ENCODE measurements at places on chromosomes 12 and 14.

DNA sequence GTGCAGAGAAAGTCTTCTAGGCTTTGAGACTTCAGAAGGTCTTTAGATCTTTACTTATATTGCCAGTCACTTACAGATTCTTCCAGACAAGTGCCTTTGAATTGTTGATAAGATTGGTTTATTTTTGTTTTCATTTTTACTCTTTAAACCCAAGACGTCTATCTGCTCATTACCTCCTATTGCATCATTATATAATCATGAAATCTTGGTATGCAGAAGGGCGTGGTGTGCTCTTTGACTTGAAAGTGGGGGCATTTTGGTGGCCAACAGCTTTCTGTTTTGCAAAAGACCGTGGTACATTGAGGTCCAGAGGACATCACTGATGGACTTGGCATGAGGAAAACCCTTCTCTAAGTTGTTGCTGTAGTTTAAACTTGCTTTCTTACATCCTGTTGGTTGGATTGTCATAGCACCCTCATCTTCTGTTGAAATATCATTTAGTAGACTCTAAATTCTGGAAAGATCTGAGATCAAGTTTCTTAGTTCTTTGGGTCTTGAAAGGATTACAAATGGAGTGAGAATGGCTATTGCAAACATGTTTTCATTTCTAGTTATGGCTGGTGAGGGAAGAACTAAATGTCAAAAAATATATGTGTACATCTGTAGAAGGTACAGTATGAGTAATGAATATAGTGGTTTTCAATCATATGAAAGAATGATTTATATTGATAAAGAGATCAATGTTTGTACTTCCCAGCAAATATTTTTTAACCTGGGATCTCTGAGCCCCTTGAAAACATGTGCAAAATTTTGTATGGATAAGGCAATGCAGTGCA, 441.8 kb downstream of the NRXN3 start:
- DNase-seq = no peak

GRCh38 chr14:103848175-103849077, 1.1 kb upstream of the PPP1R13B start:
- no peak for DNase-seq

- no peak for DNase-seq
Observed at GRCh38 chr14:67547224-67547780, 14.2 kb downstream of the PLEKHH1 start.

GRCh38 chr12:40002178-40003169, 103.4 kb downstream of the SLC2A13 start:
- no peak for DNase-seq

- no peak for DNase-seq
Observed at GRCh38 chr12:82723093-82723492, 36.4 kb downstream of the TMTC2 start.

GRCh38 chr12:56928262-56928661, 5.9 kb downstream of the SDR9C7 start:
- no peak for DNase-seq

DNA sequence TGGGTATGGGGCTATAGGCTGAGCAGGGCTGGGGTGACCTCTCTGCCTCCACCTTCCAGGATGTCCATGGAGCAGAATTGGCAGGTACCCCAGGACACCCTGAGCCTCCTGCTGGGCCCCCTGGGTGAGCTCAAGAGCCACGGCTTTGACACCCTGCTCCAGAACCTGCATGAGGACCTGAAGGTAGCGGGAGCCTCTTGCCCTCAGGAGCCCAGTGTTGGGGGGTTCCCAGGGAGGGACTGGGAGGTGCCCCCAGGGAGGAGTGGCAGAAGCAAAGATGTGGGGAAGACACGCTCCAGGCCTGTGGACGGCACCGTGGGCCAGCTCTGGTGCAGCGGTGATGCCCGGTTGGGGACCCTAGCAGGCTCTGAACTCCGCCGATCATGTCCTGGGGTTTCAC, 8.3 kb downstream of the TNFAIP2 start:
- no peak for DNase-seq

DNA sequence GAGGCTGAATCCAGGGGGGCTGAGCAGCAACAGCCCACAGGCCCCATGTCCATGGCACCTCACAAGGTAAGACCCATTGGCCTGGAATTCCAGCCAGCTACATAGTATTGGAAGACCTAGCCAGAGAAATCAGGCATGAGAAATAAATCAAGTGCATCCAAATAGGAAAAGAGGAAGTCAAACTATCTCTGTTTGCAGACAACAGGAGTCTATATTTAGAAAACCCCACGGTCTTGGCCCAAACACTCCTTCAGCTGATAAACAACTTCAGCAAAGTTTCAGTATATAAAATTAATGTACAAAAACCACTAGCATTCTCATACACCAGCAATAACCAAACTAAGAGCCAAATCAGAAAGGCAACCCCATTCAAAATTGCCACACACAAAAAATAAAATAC, 16.9 kb downstream of the PDE6H start:
- DNase-seq = no peak

DNA sequence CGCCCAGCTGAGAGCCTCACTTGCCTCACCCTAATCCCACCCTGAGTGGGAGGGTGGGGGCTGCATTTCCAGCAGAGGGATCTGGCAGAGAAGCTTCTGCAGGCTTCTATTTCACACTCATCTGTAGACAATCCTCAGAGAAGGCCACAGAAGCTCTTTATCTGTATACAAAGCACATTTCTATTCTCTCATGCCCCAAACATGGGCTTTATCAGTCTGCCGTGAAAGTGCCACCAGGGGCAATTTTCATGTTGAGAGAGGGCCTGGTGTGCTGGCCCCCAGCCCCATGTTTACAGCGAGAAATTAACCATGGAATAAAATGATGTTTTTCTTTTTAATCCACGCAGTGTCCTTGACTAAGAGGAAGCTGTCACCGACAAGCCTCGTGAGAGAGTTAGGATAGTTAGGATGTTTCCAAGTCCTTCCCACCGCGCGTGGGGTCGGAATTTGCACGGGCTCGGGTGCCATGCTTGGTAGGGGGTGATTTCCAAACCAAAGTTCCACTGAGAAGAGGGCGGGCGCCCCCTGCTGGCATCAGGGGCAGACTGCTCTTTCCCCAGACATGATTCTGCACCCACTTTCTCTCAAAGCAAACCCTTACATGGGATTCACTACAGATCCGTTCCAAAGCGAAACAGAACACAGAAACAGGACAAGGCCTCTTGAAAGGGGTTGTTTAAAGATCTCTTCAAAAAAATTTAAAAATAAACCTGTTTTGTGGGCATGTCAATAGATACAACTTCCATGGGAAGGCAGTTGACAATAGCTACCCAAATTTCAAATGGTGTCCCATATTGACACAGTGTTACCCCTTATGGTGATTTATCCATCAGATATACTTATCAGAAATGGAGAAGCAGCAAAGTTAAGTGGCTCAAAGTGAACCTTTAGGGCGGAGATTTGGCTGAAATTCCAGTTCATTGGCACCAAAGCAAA, 19.4 kb downstream of the BDKRB1 start:
- DNase-seq = peak; percentile 53

GRCh38 chr14:23104591-23105347, at the start of gene CIROP:
TSS of gene CIROP (minus strand) at chr14:23104989. CDS start at chr14:23104920, 69 bp downstream.
- DNase-seq = no peak

GRCh38 chr12:82896979-82897378, 210.3 kb downstream of the TMTC2 start:
- no peak for DNase-seq

- DNase-seq = no peak
Observed at GRCh38 chr14:95533391-95533821, 1.4 kb upstream of the GLRX5 start.

- no peak for DNase-seq
Observed at GRCh38 chr14:100028990-100029677, 36.1 kb upstream of the EVL start.

DNA sequence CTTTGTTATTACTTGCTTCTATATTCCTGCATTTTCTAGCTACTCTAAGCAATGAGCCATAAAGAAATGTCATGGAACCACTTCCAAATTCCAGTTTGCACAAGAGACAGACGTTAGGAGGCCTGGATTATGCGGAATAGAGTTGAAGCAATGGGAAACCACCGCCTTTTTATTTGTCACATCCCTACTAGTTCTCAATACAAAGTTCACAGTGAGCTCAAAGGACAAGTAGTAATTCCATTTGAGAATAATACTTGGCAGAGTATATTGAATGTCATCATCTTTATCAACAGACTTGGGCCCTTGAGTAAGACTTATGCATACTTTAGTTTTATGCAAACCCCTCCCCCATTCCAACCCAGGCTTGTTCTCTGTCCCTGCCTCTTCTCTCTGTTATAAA, 3.7 kb upstream of the SLC15A5 start:
- DNase-seq = no peak

DNA sequence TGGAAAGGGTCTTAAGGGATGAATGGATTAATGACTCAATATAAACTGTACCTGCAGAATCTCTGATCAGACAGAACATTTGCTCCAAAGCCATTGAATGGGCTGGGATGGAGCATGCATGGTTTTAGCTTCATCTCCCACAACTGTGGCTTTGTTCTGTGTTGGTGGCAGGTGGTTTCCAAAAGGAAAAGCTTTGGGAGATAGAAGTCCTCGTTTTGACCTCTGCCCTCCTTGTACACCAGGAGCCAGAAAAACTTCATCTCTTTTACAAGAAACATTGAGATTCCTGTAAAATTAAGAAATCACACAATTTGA, 39.5 kb downstream of the GPR65 start:
- DNase-seq = no peak

GRCh38 chr14:70896981-70897380, 10.3 kb upstream of the PCNX1 start:
- no peak for DNase-seq

- no peak for DNase-seq
Observed at GRCh38 chr12:4471256-4471655, 25.6 kb upstream of the FGF6 start.

DNA sequence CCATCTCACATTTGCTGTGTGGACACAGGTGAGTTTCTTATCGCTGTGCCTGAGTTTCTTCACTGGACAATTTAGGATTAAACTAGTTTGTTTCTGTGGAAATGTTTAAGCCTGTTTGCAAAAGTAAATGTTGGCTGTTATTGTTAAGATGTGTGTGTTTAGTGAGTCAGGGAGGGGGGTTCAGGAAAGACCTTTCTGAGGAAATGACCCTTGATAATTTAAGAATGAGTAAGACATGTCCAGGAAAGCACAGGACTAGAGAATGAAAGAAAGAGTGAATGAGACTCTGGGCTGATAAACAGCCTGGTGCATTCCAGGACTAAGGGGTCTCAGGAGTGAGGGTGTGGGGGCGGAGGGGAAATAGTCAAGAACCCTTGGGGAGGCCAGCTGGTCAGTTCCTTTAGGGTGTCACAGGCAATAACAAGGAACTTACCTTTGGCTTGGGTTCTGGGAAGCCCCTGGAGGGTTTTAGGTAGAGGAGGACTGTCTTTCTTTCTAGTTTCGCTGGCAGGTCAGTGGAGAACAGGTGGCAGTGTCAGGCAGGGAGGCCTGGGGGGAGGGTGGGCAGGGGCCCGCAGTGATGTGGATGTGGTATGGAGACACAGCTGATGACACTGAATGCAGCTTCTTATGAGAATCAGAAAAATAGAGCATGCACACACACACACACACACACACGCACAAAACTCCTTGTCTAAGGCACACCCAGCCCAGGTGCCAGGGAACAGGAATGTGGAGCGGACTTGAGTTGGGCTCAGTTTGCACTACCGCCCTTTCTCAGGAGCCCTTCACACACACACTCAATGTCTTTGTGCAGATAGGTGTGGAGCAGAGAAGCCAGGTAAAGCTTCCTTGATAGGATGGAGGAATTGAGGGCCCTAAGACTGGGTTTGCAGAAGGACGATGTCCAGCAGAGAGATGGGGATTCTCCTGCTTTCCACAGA, 1005.5 kb downstream of the VRK1 start:
- no peak for DNase-seq

DNA sequence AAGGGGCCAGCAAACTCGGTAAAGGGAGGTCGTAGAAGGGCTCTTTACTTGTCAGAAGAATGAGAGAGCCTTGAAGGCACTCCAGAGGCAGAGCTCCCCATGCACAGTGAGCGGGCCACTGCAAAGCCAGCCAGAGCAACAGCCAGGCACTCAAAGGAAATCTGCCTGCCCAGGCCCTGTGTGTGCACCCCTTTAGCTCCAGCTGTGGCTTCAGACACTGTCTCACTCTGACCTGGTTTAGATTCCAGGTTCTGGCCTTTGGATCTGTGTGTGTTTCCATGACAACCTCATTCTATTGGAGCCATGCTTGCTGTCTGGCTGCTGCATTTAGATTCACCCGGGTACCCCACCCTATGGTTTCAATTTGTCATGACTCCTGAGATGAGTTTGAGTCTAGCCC, 170.3 kb downstream of the CAPZA3 start:
- no peak for DNase-seq

DNA sequence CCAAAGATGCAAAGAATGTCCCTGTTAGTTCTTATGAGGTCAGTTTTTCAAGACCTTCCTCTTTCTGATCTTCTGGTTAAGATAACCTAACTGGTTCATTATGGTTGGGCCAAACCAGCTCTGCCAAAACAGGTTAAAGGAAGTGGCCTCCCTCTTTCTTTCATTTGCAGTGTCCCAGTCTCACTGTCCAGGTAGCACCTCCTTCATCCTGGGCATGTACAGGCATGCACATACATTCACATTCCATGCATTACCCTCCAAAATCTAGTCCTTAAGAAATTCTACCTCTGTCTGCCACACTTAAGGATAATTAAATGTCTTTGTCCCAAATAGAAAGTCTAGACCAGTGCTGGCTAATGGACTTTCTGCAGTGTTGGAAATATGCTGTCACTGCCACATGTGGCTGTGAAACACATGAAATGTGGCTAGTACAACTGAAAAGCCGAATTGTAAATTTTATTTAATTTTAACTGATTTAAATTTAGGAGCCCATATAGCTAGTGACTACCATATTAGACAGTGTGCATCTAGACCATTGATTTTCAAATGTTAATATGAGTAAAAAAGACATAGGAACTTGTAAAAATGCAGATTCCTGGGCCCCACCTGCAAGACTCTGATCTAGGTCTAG, 169.3 kb downstream of the PCNX1 start:
- DNase-seq = no peak

DNA sequence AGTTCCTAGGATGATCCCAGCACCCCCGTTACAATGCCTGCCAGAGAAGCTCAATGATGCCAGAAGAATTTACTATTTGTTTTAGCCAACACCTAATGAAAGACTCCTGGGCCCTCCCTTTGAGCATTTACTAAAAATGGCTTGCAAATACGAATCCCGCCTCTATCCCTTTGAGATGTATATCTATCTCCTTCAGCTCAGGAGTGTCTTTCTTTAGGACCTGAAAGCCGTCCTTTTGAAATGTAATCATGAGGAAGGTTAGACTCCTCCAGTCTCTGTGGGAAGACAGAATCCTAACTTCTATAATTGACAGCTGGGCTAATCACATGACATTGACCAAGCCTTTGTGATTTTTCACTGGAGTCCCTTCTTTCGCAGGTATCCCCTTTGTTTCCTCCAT, 19.2 kb upstream of the DYNC1H1 start:
- DNase-seq = no peak

DNA sequence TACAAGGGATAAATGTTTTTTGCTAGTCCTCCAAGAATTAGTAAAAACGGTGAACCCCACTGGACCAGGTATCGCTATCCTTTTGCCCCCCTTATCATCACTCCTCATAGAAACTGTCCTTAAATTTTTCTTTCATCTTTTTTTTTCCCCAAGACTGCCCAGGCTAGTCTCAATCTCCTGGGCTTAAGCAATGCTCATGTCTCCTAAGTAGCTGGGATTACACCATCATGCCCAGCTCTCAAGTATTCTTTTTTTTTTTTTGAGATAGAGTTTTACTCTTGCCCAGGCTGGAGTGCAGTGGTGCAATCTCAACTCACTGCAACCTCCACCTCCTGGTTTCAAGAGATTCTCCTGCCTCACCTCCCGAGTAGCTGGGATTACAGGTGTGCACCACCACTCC, 9.7 kb downstream of the IRF2BPL start:
- no peak for DNase-seq
